ENCODE measurements at places on chromosomes 6 and 20. TPM values are rescaled to one million over a fixed set of nuclear protein-coding genes. Genes with fewer than 3 reads are reported as not detected.

Gene OR2J2
- not detected for total RNA-seq

Gene CRYBG1
- 43.6 TPM for total RNA-seq

Gene SLC22A2
- not detected for total RNA-seq

DNA sequence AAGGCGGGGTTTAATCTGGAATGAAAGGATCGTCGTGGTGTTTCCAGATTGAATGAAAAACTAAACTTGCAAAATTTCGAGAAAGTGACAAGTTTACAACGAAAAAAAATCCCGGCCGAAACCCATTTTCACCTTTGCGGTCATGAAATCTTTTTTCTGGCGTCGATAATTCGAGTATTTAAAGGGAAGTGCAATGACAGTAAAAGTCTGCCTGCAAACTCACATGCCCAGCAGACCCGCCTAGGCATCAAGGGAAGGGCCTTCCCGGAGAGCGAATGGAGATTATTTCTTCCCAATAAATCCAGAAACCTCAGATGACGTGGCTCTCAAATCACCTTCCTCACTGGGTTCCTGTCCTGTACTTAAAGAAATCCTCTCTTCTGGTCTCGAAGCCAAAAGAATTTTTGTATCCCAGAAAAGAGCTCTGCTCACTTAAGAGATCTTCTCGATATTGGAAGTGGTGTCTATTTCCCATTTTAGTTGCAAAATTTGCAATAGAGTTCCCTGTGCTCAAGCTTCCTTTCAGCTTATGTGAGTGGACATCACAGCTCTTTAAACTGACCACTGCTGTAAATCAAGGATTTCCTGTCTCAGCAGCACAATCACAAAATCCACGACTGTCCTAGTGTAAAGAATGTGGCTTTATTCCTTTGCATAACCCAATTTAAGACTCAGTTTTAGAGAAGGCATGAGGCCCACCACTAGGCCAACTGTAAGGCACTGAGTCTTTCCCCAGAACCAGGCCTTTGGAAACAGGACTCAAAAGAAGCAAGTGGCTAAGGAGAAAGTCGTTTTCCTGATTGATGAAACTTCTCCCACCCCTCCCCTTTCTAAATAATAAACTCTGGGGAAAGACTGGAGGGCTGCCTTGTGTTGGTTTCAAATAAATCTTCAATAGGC lies 3.9 kb downstream of the OLIG3 start:
- DNase-seq = no peak

Measured in LHCN-M2 (cell line).